ENCODE measurements at places on chromosomes 1 and 21. TPM values are rescaled to one million over a fixed set of nuclear protein-coding genes. Genes with fewer than 3 reads are reported as not detected.

Gene EFNA3
- total RNA-seq, result 11.9 TPM

Gene FHAD1
- total RNA-seq, result 0.13 TPM

Gene TNFRSF25
- total RNA-seq, result 30.3 TPM

Gene FCER1G
- 0.26 TPM for total RNA-seq

Gene SLAMF7
- total RNA-seq, result 0.79 TPM

Gene FMO5
- total RNA-seq, result 0.51 TPM

DNA sequence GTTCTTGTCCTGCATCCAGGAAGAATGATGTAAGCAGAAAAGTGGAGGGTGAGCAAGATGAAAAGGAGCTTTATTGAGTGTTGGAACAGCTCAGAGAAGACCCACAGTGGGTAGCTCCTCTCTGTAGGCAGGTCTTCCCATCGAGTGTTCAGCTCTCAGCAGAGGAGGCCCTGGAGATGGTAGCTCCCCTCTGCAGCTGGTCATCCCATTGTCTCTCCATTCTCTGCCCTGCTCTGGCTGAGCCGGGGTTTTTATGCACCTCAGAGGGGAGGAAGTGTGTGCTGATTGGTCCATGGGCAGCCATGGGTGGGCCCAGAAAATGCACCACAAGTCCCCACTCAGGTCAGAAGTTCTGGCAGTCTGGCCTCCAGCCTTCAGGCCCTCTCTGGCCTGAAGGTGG lies 713.7 kb downstream of the MATN1 start:
- DNase-seq, result no peak

GRCh38 chr1:211326528-211327345 lies at the start of gene TRAF5:
Gene TRAF5, plus strand, starts transcription at chr1:211326833. Its CDS starts 26,407 bp downstream, at chr1:211353240.
- no peak for DNase-seq

GRCh38 chr21:41638201-41638790 lies 128.6 kb downstream of the RIPK4 start:
- no peak for DNase-seq

DNA sequence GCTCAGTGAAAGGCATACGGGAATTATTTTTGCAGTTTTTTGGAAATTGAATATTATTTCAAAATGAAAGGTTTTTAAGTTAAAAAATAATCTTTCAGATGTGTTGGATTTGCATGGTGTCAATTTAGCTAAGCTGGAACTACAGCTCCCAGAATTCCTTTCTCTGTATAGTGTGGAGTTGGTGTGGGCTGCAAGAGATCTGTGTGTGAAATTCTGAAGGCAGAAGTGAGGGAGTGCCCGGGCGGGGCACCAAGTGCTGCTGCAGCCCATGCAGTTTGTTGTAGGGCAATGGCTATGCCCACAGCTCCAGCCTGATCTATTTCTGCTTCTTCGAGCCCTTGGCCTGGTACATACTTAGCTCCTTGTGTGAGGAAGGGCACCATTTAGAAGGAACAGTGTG lies 60.5 kb upstream of the CSF1 start:
- no peak for DNase-seq

GRCh38 chr1:209168204-209168603 lies 415.3 kb upstream of the CAMK1G start:
- peak; percentile 66 for DNase-seq

- DNase-seq, result no peak
Observed at GRCh38 chr21:16302851-16303282, 573.1 kb downstream of the USP25 start.

DNA sequence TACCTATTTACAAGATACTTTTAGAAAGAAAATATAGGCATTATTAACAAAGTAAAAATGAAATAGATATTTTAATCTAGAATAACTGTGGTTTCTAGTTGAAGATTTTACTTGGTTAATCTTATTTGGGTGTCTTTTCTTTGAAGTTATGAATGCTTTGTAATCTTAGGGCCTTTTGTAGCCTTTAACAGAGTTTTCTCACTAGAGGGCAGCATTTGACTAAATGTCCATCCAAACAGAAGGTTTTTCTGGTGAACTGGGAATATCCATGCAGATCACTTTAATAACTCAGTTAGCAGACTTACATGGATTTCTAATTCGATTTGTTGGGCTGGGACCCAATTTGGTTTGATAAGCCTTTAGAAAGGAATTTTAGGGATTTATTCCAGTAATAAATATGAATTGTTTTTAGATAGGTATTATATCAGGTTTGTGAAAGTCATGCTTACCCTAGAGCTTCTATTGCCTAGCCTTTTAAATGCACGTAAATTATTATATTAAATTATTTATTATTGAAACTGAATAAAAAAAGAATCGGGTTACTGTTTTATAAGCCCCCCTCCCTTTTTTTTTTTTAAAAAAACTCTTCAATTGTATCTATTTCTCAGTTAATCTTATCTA lies 119.7 kb downstream of the ZNF326 start:
- DNase-seq, result peak; percentile 65

DNA sequence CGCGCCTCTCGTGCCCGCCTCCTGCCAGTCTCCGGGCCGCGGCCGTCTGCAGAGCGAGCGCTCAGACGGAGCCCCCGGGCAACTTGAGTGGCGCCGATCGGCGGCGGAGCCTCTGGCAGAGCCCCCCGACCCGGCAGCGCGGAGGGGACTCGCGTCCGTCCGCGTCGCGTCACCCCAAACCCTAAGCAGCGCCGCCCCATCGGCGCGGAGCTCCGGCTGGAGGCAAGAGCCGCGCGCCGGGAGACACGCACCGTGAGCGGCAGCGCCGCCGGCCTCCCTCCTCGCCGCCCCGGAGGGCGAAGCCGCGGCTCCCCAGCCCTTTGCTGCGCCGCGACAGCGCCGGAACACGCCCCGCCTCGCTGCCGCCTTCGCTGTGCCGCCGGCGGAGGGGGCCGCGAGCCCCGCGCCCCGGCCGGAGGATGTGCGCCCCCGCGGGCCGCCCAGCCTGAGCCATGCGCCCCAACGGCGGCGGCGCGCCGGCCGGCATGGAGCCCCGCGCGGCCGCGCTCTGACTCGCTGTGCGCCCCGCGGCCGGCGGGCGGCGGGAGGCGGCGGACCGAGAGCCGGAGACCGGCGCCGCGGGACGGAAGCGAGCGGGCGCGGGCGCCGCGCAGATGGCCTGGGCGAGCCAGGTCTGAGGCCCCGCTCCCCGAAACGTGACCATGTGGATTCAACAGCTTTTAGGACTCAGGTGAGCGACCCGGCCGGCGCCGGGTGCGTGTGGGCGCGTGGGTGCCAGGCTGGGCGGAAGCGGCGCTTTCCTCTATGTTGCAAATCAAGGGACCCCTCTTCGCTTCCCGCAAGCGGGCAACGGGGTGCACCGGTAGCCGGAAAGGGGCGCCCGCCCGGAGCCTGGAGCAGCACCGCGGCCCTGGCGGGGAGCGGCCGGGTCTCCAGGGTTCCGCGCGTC lies 610 bp downstream of the AJAP1 start:
- no peak for DNase-seq
